Pulmonary artery endothelial cell (primary cell): ENCODE measurements at places on chromosomes 11 and 22. TPM values are rescaled to one million over a fixed set of nuclear protein-coding genes. Genes with fewer than 3 reads are reported as not detected.

The KRTAP5-10 gene
- not detected in 2 replicates for total RNA-seq

The H19 gene
- total RNA-seq: 0.07 TPM in 1 of 2 replicates, not detected in the other

The NFAM1 gene
- total RNA-seq: not detected in 2 replicates

The FAM227A gene
- total RNA-seq: 0.46 and 0.71 TPM in 2 replicates

The BIK gene
- 0.46 and 0.74 TPM in 2 replicates for total RNA-seq

The OR56A1 gene
- total RNA-seq: not detected in 2 replicates

The FAM111A gene
- total RNA-seq: 42.2 and 106 TPM in 2 replicates

The HPX gene
- total RNA-seq: 0.13 and 0.32 TPM in 2 replicates

The DNAJB7 gene
- not detected in 2 replicates for total RNA-seq

The MAPK11 gene
- total RNA-seq: 16.3 and 23.3 TPM in 2 replicates
